ENCODE measurements at places on chromosomes 4 and X.

- DNase-seq, result peak; percentile 89
Measured at GRCh38 chr4:111641813-111642579, 503.3 kb upstream of the FAM241A start.

DNA sequence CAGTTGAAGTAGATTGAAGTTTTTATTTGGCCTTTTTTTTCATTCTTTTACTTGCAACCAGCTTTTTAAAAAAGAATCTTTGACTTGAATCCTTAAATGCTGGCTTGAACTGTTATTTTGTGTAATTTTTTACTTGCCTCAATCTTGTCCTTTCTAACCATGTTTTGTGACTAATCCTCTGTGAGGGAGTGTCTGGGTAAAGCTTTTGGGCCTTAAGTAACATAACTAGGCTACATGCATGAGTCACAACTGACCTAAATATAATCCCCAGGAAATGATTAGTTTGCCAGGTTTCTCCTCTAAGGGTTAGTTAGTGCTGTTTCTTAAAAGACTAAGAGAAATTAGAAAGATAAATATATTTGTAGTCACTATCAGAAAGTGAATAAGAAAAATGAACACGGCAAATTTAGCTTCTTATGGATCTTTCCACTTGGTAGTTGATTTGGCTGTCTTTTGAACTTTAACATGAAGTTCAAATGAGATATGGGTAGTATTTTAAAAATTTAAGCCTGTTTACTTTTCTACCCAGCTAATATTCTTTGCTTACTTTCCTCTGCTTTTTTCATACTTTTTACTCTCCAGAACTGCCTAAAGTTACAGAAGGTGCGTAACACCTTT lies 13.0 kb downstream of the EXOC1 start:
- DNase-seq, result peak; percentile 90

GRCh38 chr4:139129206-139129605 lies 47.8 kb downstream of the ELF2 start:
- DNase-seq, result no peak

GRCh38 chrX:20032201-20032600 lies 41.3 kb upstream of the BCLAF3 start:
- DNase-seq, result no peak

DNA sequence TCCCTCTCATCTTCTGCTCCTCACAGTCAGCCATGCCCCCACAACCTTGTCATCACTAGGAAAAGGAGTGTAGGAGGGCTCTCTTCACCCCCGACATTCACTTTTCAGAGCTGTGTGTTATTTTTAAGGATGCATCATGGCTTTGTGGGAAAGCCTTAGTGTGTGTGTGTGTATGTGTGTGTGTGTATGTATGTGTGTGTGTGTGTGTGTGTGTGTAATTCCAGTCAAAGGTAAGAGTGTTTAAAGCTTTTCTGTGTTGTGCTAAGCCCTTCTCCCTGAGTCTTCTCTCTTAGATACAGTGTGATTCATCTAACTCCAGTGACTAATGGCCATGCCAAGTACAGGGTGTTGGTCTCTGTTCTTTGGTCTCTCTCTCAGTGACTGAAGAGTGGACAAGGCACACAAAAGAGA lies 76.6 kb downstream of the CHIC2 start:
- peak; percentile 57 for DNase-seq

GRCh38 chr4:142314247-142314646 lies 531.9 kb downstream of the INPP4B start:
- no peak for DNase-seq

- DNase-seq, result no peak
Measured at GRCh38 chrX:111180750-111181240, 84.8 kb downstream of the PAK3 start.

- DNase-seq, result peak; percentile 9
Measured at GRCh38 chr4:127965803-127966175, 583 bp downstream of the ABHD18 start.

DNA sequence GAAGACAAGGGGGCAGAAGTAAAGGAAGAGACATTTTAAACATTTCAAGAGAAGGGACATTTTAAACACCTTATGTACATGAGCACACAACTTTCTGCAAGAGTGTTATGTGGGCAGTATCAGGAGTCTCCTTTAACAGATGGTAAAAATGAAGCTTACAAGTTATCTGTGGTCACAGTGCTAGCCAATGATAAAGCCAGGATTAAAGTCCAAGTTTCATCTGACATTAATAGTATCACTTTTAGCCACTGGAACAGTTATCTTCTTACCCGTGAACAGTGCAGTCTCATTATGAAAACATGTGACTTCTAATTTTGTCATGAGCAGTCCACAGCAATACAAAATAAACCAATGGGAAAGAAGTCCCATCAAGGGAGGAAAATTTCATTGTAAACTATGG lies 627.9 kb upstream of the AGA start:
- no peak for DNase-seq

GRCh38 chr4:2251073-2251794 lies 9.3 kb upstream of the HAUS3 start:
- no peak for DNase-seq

GRCh38 chrX:17854069-17854468 lies 7.0 kb downstream of the RAI2 start:
- DNase-seq, result no peak

DNA sequence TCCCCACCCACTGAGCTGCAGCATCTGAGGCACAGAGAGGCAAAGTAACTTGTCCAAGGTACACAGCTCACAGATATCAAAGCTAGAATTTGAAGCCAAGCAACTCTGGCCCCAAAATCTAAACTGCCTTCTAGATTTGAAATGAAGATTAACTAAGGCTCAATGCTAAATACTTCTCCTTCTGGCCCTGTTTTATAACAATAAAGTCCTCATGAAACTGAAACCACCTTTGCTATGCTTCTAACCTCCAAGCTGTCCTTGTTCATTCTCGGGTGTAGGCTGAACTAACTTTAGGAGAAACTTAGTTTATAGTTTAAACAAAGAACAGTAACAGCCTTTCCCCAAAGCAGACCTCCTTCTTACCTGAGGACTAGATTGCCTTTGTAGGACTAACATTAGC lies 93.6 kb downstream of the DCTD start:
- no peak for DNase-seq

DNA sequence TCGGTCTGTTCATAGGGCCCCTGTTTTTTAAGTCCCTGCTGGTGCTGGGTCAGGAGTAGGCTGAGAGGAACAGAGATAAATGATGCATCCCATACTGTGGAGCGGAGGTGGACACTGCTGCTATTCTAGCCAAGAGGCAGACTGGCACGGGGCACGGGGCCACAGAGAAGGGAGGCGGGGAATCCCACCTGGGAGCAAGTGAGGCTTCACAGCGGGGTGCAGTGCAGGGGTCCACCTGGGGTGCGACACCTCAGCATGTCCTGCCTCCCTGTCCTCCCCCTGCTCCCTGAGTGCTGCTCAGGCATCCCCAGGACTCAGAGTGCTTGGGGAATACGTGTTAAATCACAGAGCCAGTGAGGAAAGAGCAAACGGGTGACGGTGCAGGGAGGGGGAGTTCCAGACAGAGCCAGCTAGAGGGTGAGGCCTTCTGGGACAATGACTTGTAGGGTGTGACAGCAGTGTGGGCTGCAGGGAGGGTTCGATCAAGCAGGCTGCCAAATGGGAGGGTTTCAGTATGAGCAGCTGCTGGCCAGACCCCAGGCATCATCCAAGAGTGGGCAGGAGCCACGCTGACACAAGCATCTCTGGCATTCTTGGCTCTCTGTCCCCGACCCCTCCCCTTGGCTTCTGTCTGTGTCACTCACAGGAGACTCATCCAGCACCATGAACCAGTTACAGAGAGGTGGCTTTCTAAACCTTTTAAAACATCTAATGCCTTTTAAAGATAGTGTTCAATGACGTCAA lies 13.7 kb upstream of the HTRA3 start:
- DNase-seq, result peak; percentile 84

- no peak for DNase-seq
Measured at GRCh38 chrX:101223226-101223625, 3.6 kb downstream of the DRP2 start.

DNA sequence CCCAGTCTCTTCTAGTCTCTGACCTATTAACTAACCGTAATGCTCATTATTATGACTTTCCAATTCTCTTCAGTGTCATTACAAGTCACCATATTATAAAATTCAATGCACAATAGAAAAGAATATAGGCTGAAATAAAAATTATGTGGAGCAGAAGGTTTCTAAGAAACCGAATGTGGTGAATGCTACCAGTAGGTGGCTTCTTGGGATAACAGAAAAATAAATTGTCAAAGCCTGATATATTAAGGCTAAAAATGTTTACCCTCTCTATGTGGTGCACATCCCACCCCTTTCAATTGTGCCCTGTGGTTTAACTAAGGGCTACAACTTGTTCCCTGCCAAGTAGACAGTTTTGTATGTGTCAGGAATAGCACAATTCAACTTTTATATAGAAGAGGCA lies 624.6 kb upstream of the TECRL start:
- no peak for DNase-seq

DNA sequence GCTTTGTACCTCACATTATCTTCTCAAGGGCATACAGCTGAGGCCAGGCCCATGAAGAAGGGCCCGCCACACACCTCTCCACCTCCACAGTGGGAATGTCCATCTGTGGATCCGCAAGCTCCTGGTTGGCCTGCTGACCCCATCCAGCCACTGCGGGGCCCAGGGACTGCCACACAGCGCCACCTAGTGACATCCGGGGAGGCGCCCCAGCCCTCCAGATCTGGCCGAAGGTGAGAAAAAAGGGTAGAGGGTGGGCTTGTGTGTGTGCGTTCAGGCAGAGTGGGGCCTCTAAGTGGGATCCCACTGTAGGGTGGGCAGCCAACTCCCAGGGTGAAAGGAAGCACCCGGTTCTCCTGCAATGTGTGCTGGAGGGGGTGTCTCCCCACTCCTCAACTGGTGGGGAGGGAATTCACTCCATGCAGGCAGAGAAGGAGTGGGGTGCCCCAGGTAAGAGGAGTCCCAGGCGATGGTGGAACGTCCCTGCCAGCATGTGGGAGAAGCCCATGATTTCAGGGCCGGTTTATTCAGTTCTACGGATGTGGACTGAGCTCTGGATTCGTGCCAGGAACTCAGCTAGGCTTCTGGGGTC lies 117.3 kb downstream of the ENPP6 start:
- no peak for DNase-seq

DNA sequence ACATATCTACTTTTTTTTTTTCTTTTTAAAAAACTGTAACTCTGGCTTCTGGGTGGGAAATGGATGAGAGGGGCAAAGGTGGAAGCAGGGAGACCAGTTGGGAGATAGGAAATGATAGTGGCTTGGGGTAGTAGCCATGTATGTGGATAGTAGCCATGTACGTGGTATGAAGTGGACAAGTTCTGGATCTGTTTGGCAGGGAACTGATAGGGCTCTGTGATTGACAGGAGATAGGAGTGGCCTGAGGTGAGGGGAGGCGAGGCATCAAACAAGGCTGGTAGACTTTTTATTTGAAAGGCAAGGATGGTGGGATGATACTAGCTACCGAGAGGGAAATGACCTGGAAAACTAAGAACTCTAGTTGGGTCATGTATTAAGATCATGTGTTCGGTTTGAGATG lies 117.8 kb downstream of the AFF1 start:
- DNase-seq, result no peak

DNA sequence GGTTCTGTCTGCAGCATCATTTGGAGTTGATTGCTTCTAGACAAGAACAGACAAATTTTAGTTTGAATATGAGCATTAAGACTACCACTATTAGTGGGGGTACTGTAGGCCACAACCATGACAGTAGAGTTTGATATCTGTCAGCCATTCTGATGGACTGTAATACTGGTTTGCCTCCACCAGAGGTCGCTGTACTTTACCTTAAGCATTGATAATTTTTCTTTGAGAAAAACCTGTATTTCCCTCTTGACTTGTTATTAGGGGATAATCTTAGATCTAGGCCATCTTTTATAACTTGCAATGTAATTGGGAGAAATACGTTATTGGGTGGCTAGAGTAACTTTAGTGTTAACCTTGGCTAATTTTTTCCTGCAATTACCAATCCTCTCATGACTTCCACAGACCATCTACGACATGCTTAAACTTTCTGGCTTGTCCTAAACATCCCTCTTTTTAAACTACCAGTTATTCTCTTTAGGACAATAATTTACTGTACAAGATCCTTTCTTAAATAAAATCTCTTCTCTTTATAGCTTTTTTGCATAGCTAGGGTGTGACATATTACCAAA lies 562.4 kb downstream of the MAGEB5 start:
- DNase-seq, result no peak

GRCh38 chrX:136626237-136626636 lies 21.7 kb upstream of the CD40LG start:
- no peak for DNase-seq

DNA sequence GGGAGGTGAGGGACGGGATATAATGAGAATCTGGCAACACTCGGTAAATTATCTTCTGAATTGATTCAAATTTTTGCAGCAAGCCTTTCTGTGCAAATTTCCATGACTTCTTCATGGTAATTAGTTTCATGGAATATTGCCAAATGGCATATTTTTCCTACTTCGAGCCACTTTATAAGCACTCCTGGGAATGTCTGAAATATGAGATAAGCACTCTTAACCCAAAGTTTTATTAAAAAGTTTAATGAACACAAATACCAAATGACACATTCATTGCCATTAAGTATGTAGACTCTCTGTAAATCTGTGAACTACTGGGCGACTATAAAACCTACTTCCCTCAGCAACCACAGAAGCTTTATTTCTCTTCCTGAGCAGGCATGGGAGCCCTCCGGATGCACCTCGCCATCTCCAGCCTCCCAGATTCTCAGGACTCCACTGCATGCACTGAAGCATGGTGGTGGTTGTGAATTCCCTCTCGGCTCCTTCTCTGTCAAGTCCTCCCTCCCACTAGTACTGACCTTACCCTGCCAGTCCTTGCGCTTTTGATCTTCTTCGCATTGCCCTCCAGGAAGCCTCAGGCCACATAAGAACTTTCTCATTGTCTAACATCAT lies 154.4 kb upstream of the RPL34 start:
- DNase-seq, result no peak

DNA sequence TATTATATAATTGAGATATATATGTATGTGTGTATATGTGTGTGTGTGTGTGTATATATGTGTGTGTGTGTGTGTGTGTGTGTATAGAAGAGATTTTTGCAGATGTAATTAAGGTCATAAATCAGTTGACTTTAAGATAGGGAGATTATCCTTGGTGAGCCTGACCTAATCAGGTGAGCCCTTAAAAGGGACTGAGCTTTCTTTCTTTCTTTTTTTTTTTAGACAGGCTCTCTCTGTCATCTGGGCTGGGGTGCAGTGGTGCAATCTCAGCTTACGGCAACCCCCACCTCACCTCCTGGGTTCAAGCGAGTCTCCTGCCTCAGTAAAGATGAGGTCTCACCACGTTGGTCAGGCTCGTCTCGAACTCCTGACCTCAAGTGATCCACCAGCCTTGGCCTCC lies 155.1 kb upstream of the RASGEF1B start:
- DNase-seq, result no peak

GRCh38 chr4:182394181-182394580 lies 151.0 kb downstream of the TENM3 start:
- no peak for DNase-seq

- DNase-seq, result no peak
Measured at GRCh38 chr4:179040259-179040658, 1598.0 kb upstream of the AGA start.

Measured in fibroblast of skin of scalp (primary cell).